ENCODE measurements at places on chromosomes 5 and 9. TPM values are rescaled to one million over a fixed set of nuclear protein-coding genes. Genes with fewer than 3 reads are reported as not detected.

The TMEM252 gene
- total RNA-seq = not detected

The TPPP gene
- total RNA-seq = 10.8 TPM

The SCGB3A1 gene
- total RNA-seq = not detected

The PCDHA1 gene
- not detected for total RNA-seq

The TRPM6 gene
- total RNA-seq = 0.60 TPM

The TLR4 gene
- 18.1 TPM for total RNA-seq

The UBE2D2 gene
- 132 TPM for total RNA-seq

The STC2 gene
- 16.6 TPM for total RNA-seq
